RPMI7951 (cell line): ENCODE measurements at places on chromosomes 16 and 17. TPM values are rescaled to one million over a fixed set of nuclear protein-coding genes. Genes with fewer than 3 reads are reported as not detected.
A peak's percentile ranks its signal among the peaks of the same experiment; 100 is the strongest.

C17orf107 gene
- 0.12 and 0.20 TPM in 2 replicates for total RNA-seq

SMIM22 gene
- not detected in 2 replicates for total RNA-seq

GRCh38 chr16:11447836-11448235 is 102.6 kb downstream of the RMI2 start:
- DNase-seq = no peak

DNA sequence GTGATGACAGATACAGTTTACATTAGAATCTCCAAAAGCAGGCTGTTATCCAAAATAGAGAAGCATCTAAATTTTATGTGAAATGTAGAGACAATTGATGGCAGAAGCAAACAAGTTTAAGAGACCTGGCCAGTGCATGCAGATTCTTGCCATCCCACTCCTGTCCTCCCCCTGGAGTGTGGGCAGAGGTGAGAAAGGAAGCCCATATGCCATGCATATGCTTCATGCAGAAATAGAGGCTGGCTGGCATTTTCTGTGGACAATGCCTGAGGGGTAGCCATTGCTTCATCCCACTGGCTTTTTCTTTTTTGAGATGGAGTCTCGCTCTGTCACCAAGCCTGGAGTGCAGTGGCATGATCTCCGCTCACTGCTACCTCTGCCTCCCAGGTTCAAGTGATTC is 382.1 kb downstream of the RBFOX1 start:
- DNase-seq = no peak

- DNase-seq = no peak
Observed at GRCh38 chr16:1278477-1278876, 22.6 kb downstream of the TPSD1 start.

- DNase-seq = no peak
Observed at GRCh38 chr17:33914125-33914524, 341.0 kb upstream of the CCL2 start.

GRCh38 chr17:58728798-58729197 is 26.9 kb upstream of the PPM1E start:
- no peak for DNase-seq

DNA sequence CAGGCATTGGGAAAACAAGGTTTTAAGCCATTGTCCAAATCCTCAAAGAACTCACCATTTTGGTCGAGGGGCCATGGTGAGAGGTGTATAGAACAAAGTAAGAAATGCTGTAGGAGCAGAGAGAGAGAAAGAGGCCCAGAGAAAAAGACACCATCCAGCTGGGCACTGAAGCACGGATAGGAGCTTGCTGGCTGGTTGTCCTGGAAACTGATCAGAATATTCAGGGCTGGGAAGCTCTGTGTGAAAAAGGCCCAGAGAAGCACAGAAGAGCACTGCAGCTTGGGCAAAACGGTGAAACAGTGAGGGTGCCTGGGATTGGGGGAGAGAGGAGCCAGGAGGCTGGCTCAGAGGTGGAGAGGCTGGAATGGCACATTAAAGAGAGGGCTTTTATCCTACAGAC is 16.5 kb downstream of the HS3ST3B1 start:
- no peak for DNase-seq

DNA sequence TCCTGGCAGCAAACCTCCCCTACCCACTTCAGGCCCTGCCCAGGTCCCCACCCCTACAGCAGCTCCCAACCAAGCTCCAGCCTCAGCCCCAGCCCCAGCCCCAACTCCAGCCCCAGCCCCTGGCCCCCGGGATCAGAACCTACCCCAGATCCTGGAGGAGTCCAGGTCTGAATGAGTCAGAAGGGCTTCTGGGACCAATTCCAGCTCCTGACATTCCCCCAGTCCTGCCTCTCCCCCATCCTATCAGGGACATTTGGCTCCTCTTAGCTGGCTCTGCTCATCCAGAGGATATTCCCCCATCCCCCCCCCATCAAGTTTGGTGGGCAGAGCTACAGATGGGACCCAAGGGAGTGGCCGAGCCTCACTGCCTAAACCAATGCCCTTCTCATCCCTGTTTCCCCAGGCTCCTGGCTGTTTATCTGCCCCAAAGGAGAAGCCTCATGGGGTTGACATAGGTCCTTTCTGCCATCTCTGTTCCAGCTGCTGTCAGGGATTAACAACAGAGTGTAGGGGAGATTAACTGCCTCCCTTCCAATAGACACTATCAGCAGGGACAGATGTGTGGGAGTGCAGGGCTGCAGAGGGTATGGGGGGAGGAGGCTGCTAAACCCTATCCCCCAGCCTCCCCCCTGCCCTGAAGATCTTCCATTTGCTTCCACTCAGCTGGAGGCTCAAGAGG is 16.5 kb downstream of the CNTNAP1 start:
- DNase-seq = peak; percentile 83

- DNase-seq = no peak
Observed at GRCh38 chr17:56595831-56596690, 2.6 kb downstream of the NOG start.

DNA sequence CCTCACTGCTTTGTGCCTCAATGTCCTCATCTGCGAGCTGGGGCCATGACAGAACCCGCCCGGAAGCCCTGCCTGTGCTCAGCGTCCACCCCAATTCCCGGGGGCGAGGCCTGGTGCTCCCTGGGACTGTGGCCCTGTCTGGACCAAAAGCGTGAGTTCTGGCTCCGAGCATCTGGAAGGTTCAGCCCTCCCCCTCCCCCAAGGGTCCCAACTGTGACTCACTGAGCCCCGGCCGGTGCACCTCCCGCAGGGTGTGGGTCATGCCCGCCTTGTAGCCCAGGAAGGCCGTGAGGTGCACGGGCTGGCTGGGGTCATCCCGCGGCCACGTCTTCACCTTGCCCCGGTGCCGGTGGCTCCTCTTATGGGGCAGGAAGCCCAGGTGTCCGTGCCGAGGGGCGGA is 755 bp downstream of the RPL3L start:
- DNase-seq = no peak

DNA sequence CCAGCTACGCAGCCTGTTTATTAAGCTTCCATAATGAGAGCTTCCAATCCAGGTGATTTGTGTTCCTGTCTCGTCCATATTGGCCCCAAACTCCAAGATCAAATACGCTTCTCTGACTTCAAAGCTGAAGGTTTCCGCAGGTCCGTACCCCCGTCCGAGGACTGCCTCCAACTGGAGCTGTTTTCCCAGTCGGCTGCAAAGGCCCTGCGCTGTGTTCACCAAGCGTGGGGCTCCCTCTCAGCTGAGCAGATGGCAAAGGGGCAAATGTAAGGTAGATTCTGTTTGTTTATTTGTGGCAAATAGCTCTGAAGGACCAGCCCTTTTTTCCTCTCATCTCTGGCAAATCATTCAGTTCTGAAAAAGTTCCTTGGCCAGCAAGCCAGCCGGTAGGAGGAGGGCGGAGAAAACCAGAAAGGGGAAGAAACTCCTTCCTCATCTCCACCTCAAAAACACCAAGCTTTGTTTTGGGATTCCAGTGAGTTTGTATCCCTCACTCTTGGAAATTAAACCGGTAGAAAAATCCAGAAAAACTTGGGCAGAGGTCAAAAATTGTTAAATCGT is 35.2 kb downstream of the NXN start:
- DNase-seq = no peak

- peak; percentile 64 for DNase-seq
Observed at GRCh38 chr16:47687694-47688093, 226.6 kb downstream of the PHKB start.

GRCh38 chr16:67104845-67105244 is 4.9 kb upstream of the PHAF1 start:
- DNase-seq = no peak
